NCI-H446 (cell line): ENCODE measurements at places on chromosomes 2 and 18.

DNA sequence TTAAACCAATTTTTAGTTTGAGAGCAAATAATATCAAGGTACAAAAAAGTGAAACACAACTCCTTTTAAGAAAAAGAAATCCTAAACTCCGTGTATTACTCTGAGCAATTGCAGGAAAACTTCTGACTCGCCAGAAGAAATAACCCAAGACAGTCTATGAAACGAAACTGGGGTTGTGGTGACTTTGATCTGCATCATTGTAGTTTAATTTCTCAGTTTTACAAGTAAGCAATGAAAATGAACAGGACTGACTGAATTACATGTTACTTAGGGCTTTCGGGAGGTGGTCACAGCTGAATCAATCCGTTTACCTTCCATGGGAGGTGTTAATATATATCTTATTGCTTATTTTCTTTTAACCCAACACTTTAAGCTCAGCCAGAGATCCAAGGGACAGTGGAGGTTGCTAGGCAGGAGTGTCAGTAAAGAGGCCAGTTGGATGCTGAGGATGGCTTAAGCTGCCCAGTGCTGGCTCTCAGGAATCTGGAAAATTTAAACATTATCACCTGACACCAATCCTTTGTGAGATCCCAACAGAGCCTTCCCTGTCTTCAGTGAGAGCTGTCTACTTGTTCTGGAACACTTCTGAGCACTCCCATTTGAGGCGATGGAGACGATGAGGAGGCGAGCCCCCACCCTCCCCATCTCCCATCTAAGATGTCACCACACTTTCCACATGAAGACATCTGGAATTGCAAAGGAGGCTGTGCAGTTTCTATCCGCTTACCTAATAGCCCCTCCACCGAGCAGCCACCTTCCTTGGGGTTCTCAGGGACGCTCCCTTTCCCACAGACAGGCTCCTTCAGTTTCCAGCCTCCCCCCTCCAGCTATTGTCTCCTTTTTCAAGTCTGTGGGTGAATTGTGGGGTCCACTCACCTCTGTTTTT, 3.6 kb upstream of the RAB31 start:
- no peak for DNase-seq

- DNase-seq: no peak
Observed at GRCh38 chr2:96320326-96320725, 4.8 kb upstream of the ITPRIPL1 start.

DNA sequence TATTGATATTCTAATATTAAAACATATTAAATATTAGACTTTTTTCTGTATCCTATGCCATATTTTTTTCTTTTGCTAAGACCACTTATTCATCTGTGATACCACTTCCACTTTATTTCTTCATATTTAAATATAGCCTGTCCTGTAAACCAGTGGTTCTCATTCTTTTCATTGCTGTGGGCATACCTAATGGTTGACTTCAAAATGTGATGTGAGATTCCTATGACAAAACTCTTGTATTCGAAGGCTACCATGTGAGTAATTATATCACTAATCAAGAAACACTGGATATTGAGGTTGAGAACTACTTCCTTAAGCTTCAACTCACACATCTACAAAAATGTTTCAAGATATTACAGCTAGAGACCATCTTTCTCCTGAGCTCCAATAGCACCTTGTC, 3.6 kb downstream of the SCRN3 start:
- no peak for DNase-seq

DNA sequence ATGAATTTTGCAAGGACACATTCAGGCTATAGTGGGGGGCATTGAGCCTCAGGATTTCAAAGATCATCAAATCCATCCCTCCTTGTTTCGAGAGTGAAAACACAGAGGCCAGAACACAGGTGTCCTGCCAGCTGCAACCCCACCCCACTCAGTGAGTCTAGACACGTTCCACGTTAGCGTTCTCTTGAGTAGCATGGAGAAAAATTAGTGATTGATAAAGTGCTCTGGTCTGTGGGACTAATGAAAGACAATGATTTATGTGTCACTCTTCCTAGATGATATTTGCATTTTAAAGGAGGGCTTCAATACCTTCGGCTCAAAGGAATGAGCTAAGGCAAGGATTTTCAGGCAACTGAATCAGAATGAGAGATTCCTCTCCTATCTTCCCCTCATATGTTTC, 43.8 kb downstream of the SLC4A3 start:
- DNase-seq: no peak

DNA sequence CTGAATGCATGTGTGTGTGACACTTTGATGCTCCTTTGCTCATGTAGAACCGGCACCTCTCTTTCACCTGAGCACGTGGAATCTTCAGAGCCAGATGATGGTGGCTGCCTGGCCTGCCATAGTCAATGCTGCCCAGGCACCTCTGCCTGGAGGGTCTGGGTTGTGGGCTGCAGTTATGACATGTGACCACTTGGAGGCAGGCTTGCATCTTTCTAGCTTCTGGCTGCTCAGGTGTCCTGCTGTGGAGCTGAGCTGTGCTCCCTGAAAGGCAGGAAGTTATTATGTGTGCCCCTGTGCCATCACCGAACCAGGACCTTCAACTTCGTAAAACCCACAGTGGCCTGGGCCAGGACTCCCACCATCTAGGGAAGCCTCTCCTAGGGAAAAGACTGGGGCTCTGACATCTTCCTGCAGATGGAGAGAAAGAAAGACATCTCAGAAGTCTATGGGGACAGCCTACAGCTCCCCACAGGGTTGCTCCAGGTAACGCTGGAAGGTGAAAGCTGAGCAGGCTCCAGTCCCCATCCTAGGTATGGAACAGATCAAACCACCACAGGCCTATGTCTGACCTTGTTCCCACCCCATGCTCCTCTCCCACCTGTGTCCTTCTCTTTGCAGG, 30.2 kb downstream of the PSD4 start:
- peak; percentile 45 for DNase-seq

DNA sequence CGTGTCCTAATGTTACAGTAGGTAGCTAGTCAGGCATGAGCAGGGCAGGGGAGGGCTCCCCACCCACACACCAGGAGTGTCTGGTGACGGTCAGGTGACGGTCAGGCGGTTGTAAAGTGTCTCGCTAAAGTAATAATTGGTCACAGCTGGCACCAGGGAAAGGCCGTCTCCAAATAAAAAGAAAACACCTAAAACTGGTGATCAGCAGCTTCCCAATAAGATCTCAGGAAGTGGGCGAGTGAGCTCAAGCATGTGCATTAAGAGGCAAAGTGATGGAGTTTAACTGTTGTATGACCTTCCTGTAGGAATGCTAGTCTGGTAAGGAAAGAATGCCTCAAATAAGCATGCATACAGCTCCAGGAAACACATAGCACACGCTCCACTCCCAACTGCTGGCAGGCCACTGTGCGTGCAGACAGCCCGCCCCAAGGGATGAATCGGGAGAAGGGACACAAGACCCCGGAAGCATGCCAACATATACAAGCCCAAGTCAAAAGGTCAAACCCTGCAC, 177.1 kb downstream of the RNF144A start:
- no peak for DNase-seq

DNA sequence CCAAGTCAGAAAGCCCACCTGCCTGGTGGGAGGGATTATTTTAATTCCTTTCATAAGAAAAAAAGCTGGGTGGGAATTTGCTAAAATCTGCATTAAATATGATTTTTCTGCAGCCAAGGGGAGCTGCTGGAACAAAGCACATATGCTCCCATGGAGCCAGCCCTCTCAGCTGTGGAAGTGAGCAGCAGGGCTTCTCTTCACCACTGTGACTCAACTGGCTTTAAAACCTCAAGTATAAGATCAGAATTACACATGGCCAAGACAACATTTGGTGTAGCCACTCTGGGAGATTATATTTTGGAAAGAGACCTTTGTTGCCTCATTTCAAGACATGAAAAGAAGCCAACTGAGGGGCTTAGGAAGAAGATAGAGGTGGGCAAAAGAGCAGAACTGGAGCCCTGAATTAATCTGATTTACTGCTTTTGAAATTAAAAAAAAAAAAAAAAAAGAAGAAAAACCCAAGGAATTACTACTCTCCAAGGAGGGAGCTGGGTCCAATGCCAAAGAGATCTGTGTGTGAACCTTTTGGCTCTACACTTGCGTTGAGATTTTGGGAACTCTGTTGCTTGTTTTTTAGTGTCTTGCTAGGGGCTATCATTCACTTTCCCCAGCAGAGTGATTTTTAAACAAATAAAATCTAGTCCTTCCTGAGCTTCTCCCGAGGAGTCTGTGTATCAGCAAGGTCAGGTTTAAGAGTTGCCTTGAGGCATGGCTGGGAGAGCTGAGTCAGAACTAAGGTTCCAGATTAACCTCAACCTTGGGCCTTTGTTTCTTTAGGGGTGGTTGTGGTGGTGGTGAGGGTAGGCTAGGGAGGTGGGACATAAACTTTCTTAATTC, 6.0 kb downstream of the LHCGR start:
- DNase-seq: no peak

GRCh38 chr2:67256892-67257291, 140.2 kb upstream of the ETAA1 start:
- no peak for DNase-seq

DNA sequence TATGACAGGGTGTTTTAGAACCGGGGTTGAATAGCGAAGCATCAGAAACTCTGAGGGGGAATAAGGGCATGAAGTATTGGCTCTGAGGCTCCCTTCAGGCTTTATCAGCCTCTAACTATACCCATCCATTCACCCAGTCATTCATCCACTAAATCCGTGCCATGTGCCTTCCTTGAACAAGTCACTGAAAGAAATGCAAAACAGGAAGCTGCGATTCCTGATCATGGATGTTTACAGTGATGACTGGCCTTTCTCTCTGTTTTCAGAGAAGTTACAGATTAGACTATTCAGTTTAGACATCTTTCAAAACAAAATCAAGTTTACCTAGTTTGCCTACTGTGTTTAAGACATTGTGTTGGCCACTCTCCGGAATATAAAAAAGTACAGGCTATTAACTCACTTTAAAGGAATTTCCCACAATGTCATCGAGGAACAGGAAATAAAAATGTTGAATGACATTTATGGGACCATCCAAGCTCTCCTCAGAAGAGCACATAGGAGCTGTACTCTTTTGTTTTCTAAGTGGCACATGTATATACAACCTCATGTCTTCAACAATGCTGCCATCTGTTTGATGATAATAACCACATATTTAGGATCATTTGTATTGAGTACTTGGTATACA, 43.8 kb upstream of the SLC14A1 start:
- no peak for DNase-seq

GRCh38 chr2:183474912-183475695, 350.9 kb downstream of the NUP35 start:
- no peak for DNase-seq

GRCh38 chr2:233184669-233185068, 66.8 kb upstream of the ATG16L1 start:
- DNase-seq: no peak

GRCh38 chr2:95122197-95122551, 566 bp upstream of the MRPS5 start:
- no peak for DNase-seq
